ENCODE measurements at places on chromosomes 12 and 14.

- no peak for DNase-seq
Observed at GRCh38 chr14:65174783-65175182, 72.5 kb upstream of the MAX start.

DNA sequence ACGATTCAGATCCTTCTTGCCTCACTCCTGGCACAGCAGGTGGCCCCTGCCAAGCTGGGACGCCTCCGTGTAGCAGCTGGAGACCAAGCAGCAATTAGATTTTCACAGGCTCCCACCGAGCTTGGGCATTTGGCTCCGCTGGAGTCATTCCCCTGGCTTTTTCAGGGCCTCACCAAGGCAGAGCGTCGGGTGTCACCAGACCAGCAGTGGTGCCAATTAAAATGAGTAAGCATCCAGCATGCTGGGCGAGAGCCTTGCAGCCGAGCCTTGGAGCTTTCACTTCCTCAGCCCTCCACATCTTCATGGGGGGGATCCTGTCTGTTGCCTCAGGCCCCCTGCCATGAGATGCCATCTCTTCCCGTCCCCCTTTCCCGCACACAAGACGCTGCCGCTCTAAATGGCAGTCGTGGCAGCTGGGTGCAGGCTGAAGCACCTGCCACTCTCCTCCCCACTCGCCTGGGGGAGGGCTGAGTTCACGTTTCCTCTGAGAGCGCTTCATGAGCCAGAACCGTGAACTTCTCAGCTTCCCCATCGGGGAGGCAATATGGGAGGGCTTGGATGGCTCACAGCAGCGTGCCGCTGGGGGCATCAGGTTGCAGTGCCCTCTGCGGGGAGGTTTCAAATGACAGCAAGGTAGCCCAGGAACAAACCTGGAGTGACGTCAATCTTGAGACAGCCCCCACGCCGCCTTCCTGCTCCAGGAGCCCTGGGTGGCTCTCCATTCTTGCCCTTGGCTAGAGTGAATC, 11.7 kb downstream of the TPCN1 start:
- peak; percentile 26 for DNase-seq

GRCh38 chr12:10829994-10830393, 3.8 kb upstream of the TAS2R10 start:
- DNase-seq: no peak

DNA sequence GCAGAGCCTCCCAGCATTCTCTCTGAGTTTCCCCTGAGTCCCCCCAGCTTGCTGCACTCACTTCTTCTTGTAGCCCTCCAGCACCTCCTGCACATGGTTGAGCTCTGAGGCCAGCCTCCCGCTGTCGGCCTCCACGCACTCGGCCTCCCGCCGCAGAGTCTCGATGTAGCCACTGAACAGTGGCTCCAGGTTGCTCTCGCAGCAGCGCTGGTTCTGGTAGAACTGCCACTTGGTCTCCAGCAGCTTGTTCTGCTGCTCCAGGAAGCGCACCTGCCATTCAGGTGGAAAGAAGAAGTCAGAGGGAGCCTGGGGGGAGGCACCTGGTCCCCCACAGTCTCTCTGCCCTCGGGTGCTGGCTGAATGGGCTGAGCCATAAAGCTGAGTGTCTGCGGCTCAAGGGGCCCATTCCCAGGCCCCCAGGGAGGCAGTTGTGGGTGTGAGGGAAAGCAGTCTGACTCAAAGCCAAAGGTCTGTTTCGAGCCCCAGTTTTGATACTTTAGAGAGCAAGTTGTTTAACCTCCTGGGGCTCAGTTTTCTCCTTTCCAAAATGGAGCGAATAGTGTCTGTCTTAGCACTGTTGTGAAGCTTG, 2.3 kb downstream of the KRT85 start:
- no peak for DNase-seq

- DNase-seq: no peak
Observed at GRCh38 chr12:71955970-71956369, 17.3 kb downstream of the TPH2 start.

GRCh38 chr14:86604561-86604960, 1074.6 kb downstream of the FLRT2 start:
- no peak for DNase-seq

- no peak for DNase-seq
Observed at GRCh38 chr14:62654641-62655040, 390.6 kb downstream of the KCNH5 start.

GRCh38 chr12:12425616-12426015, 68.7 kb downstream of the BORCS5 start:
- DNase-seq: no peak

GRCh38 chr12:25249931-25250738, 594 bp downstream of the KRAS start:
- DNase-seq: peak; percentile 19

GRCh38 chr12:91628656-91629055, 446.0 kb upstream of the DCN start:
- DNase-seq: no peak

DNA sequence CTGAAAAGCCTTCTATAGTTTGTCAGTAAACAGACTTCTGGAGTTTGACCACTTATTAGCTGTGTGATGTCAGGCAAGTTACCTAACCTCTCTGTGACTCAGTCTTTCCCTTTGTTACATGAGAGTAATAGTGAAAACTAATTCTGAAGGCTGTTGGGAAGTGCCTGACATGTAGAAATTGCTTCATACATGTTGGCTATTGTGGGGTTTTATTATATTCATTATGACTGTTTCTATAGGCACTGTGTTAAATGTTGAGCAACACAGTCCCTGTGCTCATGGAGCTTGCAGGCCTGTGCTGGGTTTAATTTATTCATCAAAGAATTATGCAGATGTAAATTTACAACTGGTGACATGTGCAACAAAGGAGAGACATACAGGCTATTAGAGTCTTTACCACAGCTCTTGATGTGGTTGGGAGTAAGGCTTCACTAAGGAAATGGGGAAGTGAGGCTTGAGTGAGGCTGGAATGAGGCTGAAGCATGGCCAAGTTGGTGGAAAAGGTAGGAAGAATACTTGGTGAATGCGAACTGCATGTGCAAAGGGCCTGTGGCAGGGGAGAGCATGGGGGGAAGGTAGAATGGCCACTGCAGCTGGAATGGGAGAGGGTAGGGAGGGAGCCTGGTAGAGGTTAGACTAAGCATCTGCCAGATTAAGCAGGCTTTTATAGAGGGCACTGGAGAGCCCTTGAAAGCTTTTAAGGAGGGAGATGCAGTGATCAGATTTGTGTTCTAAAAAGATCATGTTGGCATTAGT, 236.4 kb upstream of the CRY1 start:
- no peak for DNase-seq

GRCh38 chr12:86213012-86213411, 43.2 kb downstream of the MGAT4C start:
- no peak for DNase-seq

DNA sequence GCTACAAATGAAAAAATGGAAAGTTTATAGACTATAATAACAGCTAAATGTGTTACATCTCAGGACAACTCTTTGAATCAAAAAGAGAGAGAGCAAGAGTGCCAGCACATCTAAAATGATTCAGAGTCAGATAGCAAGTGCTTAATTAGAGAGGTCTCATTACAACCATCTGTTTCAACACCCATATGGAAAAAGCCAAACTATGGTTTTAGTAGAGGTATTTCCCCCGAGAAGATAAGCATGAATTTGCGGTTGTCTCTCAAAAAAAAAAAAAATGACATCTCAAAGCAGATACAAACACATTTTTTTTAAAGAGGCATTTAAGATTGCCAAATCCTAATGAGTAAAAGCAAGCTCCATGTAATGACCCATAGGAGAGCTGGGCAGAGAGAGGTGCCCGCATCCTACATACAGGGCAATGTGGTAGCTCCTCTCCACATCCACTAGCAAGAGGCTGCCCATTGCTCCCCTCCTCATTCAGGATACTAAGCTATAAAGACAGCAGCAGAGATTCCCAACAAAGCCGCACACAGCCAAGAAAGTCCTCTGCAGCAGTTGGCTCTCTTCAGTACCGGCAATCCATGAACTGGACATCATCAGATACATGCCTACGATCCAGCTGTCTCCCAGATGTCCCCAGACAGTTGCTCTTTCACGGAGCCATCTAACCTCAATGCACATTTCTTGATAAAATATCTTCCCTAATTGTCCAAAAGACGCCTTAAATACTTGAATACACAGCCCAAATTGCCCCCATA, 100.4 kb downstream of the EFCAB11 start:
- DNase-seq: no peak

DNA sequence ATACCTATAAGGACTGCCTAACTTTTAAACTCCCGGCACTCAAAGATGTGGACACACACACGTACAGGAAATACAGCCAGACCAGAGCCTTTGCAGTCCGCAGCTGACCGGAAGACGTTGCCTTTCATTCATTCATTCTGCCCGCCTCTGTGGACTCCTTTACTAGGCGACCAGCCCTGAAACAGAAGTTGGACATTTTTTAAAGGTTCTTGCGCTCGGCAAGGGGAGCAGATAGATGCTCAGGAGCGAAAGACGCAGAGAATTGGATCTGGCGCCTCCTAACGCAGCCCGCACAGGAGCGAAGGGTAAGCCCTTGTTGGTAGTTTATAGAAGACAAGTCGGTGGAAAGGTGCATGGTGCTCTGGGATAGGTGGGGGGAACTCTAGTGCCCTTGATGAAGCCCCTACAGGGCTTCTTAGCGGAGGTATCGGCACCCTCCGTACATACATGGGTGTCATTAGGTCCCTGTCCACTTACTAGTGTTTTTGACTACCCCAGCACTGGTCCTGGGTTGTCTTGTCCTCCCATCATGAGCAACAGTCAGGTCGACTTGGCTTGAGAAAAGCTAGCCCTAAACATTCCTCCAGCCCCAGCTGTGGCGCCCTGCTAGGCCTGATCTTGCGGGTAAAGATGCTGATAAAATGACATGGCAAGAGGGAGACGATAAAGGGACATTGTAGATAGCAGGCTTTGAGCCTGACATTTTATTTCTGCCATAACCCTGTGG, at the start of gene KDM2B:
TSS of gene KDM2B (minus strand) at position 65 of the 727 bp plus-strand sequence. CDS start 112 bp downstream, outside the sequence.
- DNase-seq: no peak

DNA sequence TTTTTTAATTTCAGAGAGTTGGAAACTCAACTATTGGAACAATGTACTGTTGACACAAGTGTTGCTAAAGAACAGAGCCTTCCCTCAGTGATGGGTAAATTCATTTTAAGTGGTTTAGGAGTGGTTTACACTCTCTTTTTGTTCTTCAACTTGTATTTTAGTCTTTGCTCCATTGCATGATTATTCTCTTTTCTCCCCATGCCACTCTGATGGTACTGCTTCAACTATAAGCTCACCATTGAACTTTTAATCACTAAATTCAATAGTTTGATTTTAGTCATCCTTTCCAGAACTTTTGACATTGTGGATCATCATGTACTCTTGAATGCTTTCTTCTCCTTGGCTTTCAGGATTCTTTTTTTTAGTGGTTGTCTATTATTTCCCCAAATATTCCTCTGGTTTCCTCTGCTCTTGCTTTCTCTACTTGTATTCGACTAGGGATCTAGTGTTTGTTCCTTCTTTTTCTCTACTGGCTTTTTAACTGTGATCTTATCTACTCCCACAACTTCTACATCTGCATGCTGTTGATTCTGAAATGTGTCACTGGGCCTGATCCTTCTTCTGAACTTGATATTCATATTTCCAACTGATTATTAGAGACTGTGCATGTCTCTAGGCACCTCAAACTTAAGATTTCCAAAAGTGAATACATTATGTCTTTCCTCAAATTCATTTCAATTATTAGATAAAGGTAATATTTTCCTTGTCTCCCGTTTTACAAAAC, 15.4 kb downstream of the ACTR10 start:
- DNase-seq: no peak

DNA sequence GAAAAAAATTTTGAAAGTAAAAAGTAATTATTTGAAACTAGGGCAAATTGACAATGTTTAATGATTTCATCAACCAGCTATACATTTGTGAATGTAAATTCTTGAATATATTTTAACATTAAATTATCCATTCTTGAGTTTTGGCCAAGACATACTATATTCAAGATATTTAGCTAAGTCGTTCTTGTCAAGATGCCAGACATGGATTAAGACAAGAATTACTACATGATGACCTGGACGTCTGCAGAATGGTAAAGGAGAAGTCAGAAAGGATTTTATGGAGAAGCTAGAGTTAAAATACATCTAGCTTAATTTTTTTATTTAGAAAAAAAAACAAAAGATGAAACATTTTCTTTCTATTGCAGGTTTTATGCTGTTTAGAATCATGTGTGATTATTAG, 255.8 kb downstream of the TMTC2 start:
- no peak for DNase-seq

- DNase-seq: no peak
Observed at GRCh38 chr14:23366426-23366921, 1.5 kb upstream of the EFS start.

GRCh38 chr14:103721334-103722120, 5.9 kb downstream of the ZFYVE21 start:
- peak; percentile 25 for DNase-seq

Data from activated CD4-positive, alpha-beta T cell treated with anti-CD3 and anti-CD28 coated beads for 24 hours (primary cell).